ENCODE measurements at places on chromosomes 3 and 15.
A peak's percentile ranks its signal among the peaks of the same experiment; 100 is the strongest.

- peak; percentile 85 for DNase-seq
These were observed 1.4 kb downstream of the LOXL1 start for GRCh38 chr15:73927476-73928240.

- peak; percentile 77 for DNase-seq
These were observed 1.3 kb upstream of the PIGZ start for GRCh38 chr3:196969660-196970546.

DNA sequence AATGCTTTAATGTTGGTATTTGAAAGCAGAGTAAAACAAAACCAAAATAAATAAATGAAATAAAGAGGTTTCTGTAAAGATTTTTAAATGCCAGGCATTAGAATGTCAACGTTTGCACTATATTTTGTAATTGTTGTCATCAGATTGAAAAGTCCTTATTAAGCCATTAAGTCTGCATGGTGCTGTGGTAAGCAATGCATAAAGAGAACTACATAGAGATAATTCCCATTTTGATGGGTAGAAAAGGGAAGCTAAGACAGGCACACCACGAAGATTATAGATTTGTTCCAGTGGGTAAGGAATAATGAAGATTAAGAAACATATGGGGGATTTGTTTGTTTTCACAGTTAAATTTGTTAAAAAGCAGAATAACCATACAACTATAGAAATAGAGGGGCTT, 52.5 kb upstream of the PPARG start:
- DNase-seq = no peak

DNA sequence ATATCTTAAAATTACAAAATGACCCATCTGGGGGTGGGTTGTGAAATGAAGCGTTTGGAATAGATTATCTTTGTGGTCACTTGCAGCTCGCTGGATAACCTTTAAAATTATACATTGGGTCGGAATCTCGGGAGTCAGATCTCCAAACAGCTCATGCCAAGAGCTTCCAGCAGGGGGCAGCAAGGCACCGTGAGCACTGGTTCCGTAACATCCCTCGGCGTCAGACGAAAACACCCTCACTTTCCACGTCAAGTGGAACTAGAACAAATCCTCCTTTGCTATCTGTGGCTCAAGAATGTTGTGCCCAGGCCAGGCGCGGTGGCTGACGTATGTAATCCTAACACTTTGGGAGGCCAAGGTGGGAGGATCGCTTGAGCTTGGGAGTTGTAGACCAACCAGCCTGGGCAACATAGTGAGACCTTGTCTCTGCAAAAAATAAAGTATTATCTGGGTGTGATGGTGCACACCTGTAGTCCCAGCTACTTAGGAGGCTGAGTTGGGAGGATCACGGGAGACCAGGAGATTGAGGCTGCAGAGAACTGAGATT, 31.1 kb downstream of the UMPS start:
- DNase-seq = peak; percentile 75

GRCh38 chr3:65575376-65575840, 463.3 kb downstream of the MAGI1 start:
- no peak for DNase-seq

DNA sequence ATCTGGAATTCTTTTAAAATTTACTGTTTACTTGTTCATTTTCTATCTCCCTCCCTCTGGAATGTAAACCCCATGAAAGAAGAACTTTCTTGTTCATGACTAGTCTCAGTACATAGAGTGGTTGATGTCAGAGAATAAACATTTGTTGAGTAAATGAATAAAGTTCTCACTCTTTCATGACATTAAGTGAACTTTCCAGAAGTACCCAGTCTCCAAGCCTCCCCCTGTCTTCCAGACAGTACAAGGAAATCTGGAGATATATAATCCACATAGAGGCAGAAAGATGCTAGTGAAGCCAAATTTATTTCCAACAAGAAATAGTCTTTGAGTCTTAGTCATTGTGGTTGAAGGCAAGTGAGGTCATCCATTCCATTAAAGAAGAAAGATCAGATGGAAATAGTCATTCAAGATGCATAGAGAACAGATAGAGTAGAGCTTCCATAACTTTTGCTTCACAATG, 71.5 kb upstream of the GALNT15 start:
- no peak for DNase-seq

DNA sequence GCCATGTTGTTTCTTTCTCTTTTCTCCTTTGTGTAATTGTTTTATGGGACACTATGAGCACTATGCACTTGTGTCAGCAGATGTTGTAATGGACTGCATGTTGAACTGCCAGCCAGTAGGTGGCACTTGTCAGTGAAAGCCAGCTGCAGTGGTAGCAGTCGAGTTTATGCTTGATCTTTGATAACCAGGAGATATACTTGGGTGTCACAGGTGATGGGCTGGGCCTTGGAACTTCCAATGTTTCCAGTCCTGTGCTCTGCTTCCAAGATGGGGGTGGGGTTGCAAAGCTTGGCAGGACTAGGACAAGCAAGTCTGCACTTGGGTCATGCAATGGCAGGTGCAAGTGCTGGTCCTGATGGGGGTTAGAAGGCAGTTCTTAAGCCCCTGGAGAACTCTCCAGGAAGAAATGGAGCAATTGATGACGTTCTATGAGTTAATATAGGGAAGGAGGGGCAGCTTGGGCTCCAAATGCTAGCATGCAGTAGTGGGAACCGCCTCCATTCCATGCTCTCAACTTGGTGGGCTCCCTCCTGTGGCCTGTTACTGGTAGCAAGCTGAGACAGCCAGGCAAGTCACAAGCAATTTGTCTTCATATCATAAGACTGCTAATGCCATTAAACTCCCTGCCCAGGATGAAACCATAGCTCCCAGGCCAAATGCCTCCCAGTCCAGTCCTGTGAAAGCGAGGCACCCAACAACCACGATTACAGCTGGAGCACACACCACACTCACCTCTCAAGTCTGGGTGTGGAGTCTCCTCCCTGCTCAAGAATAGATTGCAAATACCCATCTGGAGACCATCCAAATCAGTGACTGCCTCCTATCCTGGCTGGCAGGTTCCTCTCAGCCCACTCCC, 287.2 kb downstream of the CGGBP1 start:
- DNase-seq = peak; percentile 21

DNA sequence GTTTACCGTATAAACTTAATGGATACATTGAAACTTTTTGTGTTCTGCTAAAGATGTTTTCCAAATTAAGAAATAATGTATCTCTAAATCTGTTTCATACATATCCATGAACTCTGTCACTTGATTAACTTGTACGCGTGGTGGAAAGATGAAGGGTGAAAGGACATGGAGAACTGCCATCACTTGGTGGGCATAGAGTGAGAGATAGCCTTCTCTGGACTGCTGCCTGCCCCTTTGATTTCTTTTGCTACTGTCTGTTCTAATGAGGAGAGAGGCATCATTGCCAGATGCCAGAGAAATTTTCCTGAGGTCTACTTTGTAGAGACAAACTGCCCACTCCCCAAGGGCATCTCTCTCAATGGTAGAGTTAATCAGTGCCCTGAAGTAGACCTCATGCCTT, 120.5 kb downstream of the SLMAP start:
- DNase-seq = no peak

DNA sequence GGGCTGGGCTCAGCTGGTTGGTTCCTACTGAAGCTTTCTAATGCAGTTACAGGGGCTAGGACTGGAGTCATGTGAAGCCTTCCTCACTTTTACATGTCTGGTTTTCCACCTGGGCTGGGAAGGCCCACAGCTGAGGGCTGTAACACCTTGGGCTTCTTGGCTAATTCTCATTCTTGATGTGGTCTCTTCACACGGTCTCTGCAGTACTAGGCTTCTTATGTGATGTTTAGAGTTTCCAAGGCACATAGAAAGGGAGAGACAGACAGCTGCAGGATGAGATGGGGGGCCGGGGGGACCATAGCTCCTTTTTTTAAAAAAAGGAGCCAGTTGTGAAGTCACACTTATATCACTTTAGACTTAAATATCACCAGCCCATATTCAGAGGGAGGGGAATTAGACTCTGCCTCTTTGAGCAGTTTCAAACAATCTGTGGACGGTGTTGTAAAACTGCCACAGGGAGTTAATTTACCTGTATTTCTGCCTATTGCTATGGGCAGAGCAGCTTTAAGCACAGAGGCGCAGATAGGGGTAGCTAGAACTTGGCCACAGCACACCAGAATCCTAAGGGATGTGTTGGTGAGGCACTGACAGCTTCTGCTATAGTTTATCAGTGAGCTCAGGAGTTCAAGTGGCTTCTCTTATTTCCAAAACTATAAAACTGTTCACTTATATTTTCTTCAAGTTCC, 46.7 kb downstream of the NKIRAS1 start:
- DNase-seq = no peak

- no peak for DNase-seq
These were observed 1018.3 kb downstream of the ZPLD1 start for GRCh38 chr3:103453152-103453551.

GRCh38 chr15:66858423-66859207, 156.6 kb downstream of the SMAD6 start:
- DNase-seq = no peak

DNA sequence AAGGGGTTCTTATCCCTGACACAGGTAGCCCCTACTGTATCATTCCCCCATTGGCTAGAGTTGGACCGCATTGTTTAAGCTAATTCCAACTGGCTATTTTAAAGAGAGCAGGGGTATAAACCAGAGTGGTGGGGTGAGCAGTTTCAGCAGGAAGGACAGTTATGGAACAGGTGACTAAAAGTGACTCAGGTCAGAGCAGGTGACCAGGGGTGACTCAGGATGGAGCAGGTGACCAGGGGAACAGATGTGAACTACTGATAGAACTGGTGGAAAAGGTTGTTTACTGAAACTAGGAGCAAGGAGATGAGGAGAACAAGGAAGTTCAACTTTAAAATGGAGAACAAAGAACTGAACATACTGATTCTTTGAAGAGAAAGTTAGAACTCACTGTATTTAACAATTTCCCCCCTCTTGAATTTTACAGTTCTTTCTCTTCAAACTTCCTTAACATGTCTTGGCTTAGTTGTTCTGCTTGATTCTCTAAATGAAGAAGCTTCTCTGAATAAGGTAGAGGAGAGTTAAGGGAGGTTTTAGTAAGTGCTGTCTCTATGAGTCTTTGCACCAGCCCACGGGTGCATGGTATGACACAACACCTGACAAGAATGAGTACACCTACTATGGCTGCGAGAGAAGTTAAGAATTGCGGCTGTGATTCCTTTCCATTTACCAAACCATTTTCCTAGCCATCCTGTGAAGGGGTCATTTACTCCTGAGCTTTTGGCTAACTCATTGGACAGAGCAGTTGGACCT, 83.4 kb upstream of the WNT7A start:
- peak; percentile 3 for DNase-seq

DNA sequence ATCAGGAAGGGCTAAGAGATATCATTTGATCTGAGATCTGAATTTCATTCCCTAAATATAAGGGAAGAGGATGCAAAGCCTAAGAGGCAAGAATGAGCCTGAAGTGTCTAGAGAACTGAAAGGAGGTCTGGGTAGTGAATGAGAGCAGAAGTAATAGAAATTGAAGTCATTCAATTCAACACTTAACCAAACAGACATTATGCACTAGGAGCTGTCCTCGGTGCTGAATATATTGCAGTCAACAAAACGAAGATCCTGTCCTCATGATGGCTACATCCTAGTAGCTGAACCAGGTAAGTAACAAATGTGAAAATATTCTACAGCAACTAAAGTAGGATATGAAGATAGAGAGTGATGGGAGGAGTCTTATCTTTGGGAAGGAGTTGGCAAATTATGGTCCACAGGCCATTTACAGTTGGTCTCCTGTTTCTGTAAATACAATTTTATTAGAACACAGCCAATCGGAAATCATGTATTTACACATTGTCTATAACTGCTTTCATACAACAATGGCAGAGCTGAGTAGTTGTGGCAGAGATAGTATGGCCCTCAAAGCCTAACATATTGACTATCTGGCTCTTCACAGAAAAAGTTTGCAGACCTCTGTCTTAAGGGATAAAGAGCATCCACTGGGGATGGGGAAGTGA, 192.9 kb upstream of the CADPS start:
- DNase-seq = no peak

GRCh38 chr15:100043068-100043641, 298.6 kb downstream of the ADAMTS17 start:
- no peak for DNase-seq

- DNase-seq = peak; percentile 30
These were observed 43.0 kb upstream of the TLE3 start for GRCh38 chr15:70140543-70141375.

DNA sequence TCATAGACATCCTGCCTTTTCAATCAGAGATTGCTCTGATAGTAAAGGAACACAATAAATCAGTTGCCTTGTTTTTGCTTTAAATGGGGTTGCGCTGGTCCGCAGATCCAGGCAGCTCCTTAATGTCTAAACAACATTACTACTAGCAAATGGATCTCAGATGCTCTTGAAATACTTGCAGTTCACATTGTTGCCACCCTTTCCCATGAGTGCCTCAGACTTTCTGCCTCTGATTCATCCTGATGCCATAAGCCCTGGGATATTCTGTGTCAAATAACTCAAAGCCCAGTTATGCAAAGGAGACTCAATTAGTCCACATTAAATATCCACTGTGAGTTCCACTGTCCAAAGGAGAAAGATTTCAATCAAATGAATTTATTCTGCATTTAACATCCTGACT, 196.7 kb downstream of the PLCH1 start:
- DNase-seq = no peak

DNA sequence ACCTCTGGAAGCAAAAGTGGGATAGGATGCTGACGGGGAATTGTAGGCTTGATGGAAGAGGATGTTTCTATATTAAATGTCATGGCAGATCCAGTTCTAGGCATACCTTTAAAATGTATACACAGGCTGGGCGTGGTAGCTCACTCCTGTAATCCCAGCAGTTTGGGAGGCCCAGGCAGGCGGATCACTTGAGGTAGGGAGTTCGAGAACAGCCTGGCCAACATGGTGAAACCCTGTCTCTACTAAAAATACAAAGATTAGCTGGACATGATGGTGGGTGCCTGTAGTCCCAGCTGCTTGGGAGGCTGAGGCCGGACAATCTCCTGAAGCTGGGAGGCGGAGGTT, 8.6 kb downstream of the CHD2 start:
- no peak for DNase-seq

GRCh38 chr3:157128771-157129681, 30.9 kb downstream of the CCNL1 start:
- DNase-seq = peak; percentile 68

DNA sequence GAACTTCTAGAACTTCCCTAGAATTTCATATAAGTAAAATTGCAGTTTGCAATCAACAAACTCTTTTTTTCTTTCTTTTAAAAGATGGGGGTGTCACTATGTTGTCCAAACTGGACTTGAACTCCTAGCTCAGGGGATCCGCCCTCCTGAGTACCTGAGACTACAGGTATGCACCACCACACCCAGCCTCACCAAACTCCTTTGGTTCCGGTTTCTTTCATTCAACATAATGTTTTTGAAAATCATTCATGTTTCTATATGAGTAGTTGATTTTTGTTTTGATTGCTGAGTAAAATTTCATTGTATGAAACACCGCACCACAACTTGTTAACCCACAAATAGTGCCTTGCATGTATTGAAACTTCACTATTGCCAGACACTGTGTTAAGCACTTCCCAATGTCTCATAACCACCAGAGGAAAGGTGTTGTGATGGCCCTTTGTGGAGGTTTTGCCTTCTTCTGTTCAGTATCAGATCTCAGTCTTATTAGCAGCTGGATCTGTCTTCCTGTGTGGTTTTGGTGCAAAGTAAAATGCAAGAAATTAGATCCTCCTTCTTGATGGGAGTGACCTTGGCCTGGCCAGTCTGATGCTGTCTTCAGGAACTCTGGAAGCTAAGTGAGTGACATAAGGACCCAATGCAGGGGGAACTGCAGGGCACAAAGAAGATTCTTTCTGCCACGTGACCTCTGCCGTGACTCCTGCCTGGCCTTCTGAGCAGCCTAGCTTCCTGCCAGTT, 78.8 kb upstream of the UBE2E1 start:
- peak; percentile 19 for DNase-seq

- no peak for DNase-seq
These were observed 112.6 kb upstream of the RNF7 start for GRCh38 chr3:141625506-141625905.

- peak; percentile 97 for DNase-seq
These were observed 29.8 kb downstream of the SLC6A6 start for GRCh38 chr3:14431917-14432834.

Data from activated T-cell treated with anti-CD3 and anti-CD28 coated beads, Interleukin-2, amount 50 U/mL, for 72 hours (primary cell).